ENCODE measurements at places on chromosomes 6 and 20.
A peak's percentile ranks its signal among the peaks of the same experiment; 100 is the strongest.

DNA sequence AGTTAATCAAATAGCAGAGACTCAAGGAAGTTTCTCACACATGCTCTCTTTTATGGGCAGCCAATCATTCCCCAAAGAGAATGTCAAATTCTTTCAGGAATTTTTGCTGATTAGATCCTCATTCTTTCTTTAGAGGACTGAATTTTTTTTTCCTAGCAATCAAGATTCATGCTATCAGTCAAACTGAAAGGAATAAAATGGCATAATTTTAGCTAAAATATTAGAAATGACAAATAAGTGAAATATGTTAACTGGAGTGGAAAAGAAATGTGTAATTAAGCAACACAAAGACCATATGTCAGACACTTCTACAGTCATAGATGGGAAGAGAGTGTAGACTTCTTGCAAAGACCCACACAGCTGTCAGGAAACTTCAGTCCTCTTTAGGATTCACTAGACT, 242.3 kb upstream of the RNF217 start:
- no peak for DNase-seq

GRCh38 chr6:73388433-73388799, 6.2 kb upstream of the DDX43 start:
- DNase-seq: no peak

DNA sequence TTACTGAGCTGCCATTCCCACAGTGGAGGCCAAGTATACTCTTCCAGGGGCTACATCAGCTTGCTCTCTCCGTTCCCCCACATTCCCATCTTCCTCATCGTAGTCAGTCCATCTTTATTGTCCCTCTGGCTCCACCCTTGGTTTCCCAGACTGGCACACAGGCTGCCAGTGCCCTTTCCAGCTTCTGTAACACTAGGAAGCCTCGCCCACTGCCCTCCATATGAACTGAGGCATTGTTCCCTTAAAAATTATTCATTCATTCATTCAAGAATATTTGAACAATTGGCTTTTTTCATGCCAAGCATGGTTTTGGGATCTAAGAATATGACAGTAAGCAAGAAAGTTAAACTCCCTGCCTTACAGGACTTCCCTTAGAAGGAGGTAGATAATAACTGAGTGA, 14.3 kb downstream of the ROS1 start:
- no peak for DNase-seq

- DNase-seq: peak; percentile 14
These were observed 28.8 kb downstream of the AK9 start for GRCh38 chr6:109662192-109662591.

DNA sequence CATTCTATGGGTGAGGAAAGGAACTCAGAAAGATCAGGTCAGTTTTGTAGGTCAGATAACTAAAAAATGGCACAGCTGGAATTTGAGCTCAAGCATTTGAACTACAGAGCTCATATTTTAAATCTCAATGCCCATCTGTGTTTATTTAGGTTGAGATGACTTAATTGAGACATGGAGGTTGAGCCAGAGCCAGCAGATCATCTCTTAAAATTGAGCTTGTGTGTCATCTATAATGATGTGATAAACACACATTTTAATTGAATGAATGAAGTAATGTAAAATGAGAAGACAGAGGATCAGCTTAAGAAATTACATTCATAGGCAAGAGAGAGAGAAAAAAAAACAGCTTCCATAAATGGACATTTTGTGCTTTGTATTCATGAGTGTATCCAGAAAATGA, 3.7 kb downstream of the MANEA start:
- no peak for DNase-seq

GRCh38 chr20:704726-705125, 29.1 kb upstream of the SCRT2 start:
- no peak for DNase-seq

DNA sequence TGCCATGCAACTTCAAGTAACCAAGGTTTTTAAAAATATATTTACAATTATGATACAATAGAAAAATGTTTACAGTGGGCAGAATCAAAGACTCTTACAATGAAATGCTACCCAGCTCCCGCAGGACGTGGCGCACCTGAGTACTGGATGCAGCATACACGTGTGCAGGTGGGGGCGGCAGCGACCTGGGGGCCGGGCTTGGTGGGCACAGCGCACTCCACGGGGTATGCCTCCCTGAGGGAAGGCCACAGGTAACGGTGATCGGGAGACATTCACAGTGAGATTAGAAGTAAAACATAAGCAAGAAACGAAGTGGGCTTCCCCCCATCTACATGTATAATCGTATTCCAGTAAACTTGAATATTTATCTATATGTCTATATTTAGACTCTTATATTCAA, 54.2 kb downstream of the WDR27 start:
- DNase-seq: no peak

DNA sequence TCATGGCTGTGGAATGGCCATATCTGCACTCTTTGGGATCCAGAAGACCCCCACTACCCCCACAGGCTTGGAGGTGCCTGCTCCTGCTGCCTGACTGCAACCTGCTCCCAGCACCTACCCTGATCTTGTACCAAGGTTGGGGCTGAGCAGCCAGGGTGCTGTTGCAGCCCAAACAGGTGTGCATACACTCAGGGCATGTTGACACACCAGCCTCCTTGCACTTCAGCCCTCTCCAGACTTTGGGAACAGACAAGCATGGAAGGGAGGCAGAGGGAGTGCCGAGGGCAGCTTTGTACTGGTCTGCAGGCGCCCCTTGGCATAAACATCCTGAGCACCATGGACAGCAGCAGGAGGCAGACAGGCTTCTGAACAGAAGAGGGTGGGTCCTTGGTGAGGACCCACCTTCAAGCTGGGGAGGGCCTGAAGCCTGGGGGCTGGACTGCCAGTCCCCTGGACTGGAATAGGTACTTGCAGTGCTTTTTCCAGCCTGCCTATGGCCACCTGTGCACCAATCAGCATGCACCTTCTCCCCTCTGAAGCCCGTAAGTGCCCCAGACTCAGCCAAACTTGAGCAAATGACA, 1675.8 kb downstream of the HACE1 start:
- DNase-seq: no peak

DNA sequence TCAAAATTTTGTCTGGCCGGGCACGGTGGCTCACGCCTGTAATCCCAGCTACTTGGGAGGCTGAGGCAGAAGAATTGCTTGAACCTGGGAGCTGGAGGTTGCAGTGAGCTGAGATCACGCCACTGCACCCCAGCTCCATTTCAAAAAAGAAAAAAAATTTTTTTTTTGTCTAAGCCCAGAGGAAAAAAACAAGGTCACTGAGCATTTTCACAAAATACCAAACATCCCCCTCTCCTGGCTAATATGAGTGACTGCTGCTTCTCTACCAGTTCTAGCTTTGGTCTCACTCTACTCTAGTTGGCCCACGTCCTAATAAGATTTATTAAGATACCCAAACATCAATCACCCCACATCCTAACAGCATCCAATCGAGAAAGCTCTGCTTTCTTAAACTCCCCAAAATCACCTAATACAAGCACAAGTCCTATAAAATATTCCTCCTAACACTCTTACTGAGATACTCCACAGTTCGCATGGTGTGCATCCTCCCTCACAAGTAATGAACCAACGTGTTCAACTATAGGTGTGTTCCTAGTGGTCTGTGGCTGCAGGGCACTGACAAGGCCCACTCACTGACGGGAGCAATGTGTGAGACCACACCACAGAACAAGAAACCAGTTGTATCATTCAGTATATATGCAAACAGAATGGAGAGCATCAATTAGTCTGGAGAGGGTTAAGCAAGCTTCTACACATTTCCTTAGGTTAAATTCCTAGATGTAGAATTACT, 64.2 kb downstream of the FKBP5 start:
- no peak for DNase-seq

DNA sequence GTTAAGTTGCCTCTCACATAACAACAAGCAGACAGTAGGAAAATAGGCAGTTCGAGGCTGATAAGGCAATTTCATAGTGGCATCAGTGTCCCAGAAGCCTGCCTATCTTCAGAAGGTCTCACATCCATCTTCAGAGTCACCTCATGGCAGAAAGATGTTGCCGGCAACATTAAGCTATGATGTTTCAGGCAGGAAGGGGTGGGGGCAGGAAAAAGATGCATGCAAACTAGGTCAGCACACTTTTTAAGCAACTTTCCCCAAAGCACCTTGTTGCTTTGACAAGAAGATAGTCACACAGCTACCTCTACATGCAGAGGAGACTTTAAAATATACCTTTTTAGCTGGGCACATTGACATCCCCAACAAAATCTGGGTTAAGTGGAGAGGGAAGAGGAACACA, 43.2 kb upstream of the SMIM8 start:
- no peak for DNase-seq

DNA sequence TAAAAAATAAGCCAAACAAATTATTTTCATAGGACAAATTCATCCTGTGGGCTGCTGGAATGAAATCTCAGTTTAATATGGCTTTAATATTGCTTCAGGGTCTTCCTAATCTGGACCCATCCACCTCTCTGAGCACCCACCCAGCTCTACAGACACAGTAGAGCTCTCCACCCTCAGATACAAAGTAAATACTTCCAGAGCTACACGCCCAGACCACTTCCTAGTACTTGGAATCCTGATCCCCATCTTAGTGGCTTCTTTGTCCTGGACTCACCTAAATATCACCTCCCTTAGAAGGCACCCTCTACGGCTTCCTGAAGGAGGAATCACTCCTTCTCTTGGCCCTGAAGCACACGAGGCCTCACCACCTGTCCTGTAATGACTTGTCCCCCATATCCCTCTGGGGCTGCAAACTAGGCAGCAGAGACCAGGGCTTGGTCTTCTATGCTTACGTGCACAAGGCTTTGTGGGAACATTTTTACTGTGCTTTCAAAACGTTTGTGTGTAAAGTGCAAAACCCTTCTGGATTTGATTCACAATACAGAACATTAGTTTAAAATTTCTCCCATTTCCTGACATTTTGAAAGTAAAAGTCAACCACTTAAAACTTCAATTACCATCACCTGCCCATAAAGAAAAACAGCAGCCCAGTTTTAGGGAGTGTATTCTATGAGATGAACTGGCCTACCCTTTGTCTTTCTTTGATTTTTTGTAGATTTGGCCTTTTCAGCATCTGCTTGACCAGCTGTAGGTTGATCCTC, 2.4 kb downstream of the CTCFL start:
- no peak for DNase-seq

DNA sequence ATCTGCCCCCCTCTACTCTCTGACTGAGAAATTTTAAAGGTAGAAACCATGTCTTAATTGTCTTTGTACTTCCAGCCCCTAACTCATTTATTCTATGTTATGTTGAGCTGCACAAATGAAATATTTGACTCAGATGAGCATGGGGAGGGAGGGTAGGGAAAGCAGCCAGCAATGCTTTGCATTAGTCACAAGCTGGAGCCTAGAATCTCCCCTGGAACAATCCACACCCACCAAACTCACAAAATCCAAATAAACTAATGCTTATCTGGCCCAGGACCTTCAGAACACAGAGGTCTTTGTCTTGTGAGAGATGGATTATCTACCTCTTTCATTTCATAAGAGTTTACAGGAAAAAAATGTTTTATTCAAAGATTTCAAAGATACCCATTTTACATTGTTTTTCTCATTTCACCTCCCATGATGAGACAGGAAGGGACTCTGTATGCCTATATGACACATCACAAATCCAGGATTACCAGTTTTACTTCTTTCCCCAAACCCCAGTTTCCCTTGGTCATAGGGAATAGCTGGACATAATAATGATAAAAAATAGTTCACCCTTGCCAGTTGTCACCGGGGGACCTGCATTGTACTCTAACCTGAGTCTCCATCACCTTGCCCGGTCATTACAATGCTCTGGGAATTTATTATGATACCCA, 466.9 kb downstream of the KIF16B start:
- DNase-seq: peak; percentile 19

GRCh38 chr20:17530716-17531664, at the start of gene BFSP1:
Gene BFSP1 (minus strand): TSS chr20:17531379. CDS start chr20:17531329, 50 bp downstream.
- peak; percentile 58 for DNase-seq

GRCh38 chr6:43123461-43124314, 47.4 kb upstream of the SRF start:
- DNase-seq: no peak

DNA sequence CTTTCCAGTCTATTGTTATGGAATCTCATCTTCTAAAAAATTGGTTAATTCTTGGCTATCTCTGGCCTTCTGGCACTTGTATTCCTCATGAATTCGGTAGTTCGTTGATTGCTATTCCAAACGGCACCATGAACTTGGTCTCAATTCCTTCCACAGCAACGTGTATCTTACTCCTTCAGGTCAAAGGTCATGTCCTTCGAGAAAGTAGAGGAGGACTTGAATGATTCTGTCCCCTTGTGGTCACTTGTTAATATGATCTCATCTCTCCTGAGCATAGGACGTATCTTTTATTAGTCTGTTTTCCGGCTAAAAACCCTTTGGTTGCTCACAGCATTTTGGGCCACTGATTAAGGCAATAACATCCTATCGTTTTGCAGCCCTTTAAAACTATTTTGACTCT, 9.4 kb downstream of the TLDC2 start:
- no peak for DNase-seq

GRCh38 chr20:62479156-62479555, 3.4 kb upstream of the GATA5 start:
- DNase-seq: no peak

DNA sequence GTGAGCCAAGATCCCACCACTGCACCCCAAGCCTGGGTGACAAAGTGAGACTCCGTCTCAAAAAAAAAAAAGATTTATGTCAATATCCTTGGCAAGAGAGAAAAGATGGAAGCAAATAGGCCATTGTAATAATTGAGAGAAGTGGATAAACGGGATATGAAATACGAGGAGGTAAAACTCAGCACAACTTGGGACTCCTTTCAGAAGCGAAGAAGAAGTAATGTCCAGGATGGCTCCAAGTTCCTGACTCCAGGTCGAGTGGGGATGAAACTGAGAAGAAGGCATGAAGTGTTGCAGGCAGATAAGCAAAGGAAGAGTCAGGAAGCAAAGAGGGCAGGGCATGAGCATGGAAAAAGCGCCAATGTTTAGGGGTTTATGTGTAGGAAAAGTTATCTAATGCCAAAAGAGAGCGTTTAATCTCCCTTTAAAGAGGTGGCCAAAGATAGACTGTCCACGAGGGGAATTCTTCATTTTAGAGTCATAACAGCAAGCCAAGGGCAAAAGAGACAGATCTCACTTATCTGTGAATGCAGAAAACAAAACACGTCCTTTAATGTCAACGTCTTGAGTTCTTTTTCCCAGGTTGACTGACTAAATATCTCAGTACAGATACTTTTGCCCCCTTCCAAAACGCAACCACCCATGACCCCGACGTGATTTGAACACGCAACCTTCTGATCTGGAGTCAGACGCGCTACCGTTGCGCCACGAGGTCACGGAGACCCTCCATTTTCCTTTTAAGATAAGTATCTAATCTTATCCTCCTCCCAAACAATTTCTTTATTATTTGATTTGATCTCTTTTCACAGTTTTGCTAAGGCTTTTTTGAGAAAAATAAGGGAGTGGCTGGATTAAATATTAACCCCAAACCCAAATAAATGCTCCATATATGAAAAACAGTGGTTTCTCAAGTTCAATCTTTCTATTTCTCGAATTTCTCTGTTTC, 46.3 kb upstream of the BTN3A2 start:
- no peak for DNase-seq
